ENCODE measurements at places on chromosomes 7 and 10.

GRCh38 chr10:76358743-76359395 is 927.4 kb downstream of the LRMDA start:
- no peak for DNase-seq

GRCh38 chr10:114970515-114970914 is 32.5 kb downstream of the TRUB1 start:
- no peak for DNase-seq

DNA sequence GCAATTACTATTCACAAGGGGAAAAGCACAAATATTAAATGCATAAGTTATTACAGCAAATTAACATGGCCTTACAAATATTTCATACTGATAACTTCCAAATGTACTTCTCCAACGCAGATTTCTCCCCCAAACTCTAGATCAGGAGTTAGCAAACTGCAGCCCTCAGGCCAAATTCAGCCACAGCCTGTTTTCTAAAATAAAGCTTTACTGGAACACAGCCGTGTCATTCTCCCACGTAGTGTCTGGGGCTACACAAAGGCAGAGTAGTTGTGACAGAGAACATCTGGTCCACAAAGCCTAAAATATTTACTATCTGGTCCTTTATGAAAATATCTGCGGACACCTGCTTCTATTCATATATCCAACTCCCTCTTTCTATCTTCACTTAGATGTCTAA is 151.8 kb upstream of the AHR start:
- DNase-seq, result no peak

DNA sequence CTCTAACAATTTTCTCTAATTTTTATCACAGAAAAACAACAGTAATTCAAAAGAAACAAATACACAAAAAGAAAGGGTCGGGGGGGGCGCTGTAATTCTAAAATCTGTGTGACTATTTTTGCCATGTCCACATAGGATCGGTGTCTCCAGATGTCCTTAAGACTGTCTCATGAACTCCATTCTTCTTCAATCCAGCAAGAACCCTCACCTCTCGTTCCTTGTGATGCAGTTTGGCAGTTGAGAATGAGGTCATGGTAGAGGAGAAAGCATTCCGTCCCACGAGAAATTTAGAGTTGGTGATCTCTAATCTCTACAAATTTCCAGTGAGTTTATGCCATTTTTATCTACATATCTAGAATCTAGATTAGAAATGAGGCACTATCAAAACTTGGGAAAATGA is 394.7 kb downstream of the TFEC start:
- DNase-seq, result no peak

DNA sequence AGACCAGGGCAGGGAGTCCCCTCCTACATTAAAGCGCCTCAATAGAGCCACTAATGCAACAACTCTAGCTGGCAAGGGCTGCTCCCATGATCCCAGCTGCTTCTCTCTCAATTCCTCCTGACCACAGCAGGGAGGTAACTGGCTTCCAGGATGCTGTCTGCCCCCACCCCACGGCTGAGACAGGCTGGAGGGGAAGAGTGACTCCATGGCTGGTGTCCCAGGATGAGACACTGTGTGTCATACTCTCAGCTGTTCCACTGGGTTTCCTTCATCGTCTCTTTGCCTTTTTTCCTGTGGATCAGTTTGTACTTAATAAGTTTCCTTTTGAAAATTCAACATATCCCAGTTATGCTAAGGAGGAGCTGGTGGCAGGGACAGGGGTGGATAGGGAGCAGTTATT is 27.7 kb upstream of the MYH16 start:
- peak; percentile 85 for DNase-seq

GRCh38 chr10:65708057-65708456 is 1217.8 kb upstream of the LRRTM3 start:
- DNase-seq, result no peak

GRCh38 chr10:102919246-102919959 is 1.3 kb downstream of the CNNM2 start:
- DNase-seq, result no peak

GRCh38 chr10:4656576-4657194 is 169.3 kb upstream of the AKR1E2 start:
- no peak for DNase-seq

DNA sequence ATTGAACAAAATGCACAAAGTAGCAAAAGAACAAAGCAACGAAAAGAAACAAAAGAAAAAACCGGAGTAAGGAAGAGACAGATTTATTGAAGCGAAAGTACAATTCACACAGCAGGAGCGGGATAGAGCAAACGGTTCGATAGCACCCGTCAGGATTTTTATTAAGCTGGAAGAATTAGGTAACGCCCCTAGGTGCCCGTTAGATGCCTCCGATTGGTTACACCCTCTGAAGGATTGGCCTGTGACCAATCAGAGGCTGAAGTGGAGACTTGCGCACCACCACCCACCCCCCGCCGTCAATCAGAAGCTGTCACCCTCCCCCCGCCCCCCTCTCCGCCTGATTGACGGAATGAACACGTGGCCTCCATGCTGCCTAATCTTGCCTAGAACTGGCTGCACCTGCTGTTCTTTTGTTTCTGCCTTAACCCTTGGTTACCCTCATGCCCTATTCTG is 16.8 kb downstream of the OCM2 start:
- no peak for DNase-seq

DNA sequence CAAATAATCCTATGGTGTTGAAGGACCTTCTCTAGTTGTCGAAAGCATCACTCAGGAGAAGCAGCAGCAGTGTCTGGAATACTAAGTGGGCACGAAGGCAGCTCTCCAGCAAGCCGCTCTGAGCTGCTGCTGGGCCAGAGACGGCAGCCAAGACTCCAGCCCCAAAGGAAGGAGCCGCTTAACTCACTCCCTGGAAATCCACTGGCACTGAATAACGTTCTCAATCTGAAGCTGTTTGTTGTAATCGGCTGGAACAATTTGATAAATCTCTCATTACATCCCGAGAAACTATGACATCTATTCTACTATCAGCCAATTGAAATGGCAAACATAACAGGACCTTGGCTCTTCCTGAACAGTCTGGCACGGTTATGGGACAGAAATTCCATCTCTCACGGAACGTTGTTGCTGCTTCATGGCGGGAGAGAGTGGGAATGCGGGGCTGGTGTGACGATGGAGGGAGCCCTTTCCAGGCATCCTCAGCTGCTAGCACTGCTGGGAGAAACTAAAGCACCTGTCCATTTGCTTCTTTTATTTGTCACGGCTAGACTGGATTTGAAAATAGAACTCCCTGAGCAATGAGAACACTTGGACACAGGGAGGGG is 331.5 kb upstream of the RNF32 start:
- DNase-seq, result no peak

DNA sequence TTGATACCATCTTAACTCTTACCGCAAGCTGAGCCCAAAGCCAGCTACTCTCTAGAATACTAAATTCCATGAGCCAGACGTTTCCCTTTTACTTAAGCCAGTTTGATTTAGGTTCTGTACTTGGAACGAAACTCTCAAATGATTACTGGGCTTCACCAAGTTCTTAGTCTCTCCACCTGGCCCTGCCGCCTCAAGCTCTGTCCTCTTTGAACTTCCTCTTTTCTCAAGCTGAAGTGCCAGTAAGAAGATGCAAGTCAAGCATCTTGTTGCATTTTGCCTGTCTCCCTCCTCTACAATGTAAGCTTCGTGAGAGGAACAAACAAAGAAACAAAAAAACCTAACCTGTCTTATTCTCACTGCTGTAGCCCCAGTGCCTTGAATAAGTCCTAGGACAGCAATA is 358.2 kb upstream of the NPVF start:
- no peak for DNase-seq

DNA sequence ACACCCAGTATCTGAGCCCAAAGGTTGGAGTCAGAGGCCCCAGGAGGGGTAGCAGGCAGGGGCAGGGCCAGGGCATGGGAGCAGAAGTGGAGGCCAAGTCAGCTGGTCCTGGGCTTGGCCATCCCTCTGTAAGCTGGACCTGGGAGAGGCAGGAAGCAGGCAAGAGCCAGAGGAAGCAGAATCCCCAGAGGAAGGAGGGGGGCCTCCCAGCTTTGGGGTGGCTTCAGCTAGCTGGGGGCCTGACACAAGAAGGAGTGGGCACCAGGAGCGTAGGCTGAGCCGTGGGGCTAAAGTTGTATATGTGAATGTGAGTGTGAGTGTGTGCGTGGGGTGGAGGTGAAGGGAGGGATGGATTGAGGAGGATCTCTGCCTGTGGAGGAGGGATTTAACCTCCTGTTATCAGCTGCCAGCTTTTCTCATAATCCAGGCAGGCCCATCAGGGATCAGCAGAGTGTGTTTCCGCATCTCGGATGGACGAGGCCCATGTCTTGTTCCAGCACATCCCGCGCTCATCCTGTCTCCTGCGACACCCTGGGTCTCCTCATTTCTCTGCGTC is 54.0 kb downstream of the NEURL1 start:
- no peak for DNase-seq

Measured in bronchial epithelial cell (primary cell).